ENCODE measurements at places on chromosomes 4 and X.

GRCh38 chr4:184459413-184459812 is 14.9 kb downstream of the IRF2 start:
- DNase-seq: peak; percentile 72

DNA sequence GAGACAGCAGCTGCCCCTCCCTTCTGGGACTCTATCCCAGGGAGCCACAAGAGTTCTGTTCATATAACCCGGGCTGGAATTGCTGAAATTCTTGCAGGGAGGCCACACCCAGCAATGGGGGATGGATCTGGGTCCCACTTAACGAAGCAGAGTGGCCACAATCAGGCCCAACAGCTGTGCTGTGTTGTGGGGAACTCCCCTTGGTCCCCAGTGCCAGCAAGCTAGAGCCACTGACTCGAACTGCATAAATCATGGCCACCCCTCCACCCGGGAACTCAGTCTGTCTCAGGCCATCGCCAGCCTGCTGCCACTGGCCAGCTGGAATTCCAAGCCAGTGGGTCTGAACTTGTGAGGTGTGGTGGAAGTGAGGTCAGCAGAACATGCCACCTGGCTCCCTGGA is 111.1 kb downstream of the KLF8 start:
- no peak for DNase-seq

DNA sequence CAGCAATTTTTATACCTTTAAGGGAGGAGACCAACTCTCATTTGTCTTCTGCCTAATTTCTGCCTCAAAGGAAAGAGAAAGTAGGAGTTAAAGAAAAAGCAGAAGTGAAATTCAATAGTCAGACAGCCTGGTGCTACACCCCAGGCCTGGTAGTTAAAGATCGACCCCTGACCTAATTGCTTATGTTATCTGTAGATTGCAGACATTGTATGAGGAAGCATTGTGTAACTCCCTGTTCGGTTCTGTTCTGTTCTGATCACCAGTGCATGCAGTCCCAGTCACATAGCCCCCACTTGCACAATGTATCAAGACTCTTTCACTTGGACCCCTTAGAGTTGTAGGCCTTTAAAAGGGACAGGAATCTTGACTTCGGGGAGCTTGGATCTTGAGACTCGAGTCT is 335.9 kb upstream of the AR start:
- no peak for DNase-seq

DNA sequence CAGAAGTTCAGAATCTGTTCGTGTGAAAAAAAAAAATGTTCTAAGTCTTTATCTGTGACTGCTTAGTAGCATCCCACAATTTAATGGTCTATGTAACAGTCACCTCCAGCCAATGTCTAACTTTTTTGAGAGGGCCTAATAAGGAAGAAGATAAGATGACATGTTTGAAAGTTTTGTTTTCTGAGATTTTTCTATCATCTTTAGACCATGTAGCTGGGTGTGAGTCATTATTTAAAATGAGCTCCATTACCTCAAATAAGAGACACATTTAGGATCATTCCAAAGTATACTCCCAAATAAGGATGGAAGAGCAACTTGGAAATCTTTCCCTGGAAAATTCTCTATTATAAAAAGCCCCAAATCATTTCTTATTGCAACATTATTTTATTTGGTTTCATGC is 28.2 kb upstream of the MCF2 start:
- peak; percentile 20 for DNase-seq

- DNase-seq: peak; percentile 73
These were observed 147.7 kb downstream of the SH3KBP1 start for GRCh38 chrX:19739683-19740082.

DNA sequence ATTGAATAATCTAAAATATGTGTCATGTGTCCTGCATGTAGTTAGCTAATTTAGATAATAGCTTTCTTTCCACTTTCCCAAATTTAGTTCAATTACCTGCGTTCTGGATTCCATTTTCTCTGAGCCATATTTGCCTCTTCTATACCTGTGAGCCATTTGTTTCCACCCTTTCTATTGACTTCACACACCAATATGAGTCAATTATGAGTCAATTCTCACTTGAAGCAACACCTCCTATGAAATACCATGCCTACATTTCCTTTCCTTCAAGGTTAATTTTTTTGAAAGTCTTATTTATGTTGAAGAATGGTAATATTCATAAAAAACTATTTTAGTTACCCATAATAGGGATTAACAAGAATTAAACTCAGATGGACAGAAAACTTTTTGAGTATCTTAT is 25.8 kb downstream of the NPY2R start:
- DNase-seq: no peak

- DNase-seq: peak; percentile 15
These were observed 26.6 kb upstream of the MAN2B2 start for GRCh38 chr4:6548201-6548881.

GRCh38 chr4:30721185-30722091 is 1.3 kb downstream of the PCDH7 start:
- DNase-seq: peak; percentile 41

DNA sequence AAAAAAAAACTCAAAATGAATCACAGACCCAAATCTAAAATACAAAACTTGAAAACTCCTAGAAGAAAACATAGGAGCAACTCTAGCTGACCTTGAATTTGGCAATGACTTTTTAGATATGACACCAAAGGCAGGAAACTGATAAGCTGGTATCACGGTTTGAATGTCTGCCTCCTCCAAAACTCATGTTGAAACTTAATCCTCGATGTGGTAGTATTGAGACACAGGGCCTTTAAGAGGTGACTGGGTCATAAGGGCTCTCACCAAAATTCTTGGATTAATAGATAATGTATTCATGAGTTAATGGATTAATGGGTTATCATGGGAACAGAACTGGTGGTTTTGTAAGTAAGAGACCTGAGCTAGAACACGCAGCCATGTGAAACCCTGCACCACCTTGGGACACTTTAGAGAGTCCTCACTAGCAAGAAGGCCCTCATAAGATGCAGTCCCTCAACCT is 40.5 kb downstream of the FRYL start:
- DNase-seq: no peak

GRCh38 chr4:152776352-152776751 is 3.2 kb downstream of the TIGD4 start:
- peak; percentile 3 for DNase-seq

GRCh38 chrX:107747596-107748161 is 27.9 kb downstream of the TSC22D3 start:
- DNase-seq: peak; percentile 43

Measured in fibroblast of skin of right quadriceps (primary cell).